Activated CD8-positive, alpha-beta memory T cell treated with anti-CD3 and anti-CD28 coated beads for 1 hour (primary cell): ENCODE measurements at places on chromosomes 6 and 20.

GRCh38 chr6:26141378-26141904, 54.2 kb downstream of the HFE start:
- DNase-seq, result no peak

- DNase-seq, result no peak
Measured at GRCh38 chr6:116011520-116011919, 49.2 kb downstream of the FRK start.

DNA sequence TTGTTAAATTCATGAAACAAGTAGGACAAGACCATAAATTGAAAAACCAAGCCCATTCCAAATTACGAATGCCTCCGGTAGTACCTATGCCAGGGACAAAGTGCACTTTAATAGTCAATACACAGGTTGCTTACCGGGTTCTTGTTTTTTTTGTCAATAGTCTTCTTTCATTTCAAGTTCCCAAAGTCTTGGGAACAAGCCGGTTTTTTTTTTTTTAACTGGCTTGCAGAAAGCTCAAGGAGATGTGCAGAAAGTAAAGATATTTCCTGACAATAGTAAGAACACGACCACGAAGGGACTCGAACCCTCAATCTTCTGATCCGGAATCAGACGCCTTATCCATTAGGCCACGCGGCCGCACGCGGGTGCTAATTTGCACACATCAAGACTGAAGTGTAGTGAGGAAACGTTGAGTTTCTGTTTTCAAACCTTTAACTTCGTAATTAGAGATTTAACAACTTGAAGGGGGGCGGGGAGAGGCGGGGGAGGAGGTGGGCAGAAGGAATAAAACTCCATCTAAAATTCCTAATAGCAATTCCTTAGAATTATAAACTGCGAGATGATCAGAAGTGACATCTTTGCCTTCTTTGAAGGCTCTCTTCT, 181.0 kb downstream of the TRIM27 start:
- DNase-seq, result no peak

DNA sequence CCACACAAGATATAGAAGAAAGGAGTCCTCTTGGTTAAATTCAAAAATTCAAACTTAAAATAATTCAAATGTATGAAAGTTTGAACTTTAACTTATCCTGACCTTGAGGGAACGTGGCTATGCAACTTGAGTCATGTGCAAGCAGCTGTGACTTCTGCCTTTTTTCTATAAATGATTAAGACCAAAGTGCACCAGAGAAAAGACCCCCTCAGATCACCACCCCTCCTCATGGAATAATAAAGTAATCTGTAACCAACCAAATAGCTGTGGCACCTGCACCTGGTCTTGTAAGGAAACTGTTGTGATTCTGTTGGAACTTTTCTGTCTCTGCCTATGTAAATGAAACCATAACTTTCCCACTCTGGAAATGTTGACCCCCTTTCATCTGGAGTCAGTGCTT, 141.1 kb upstream of the GGTLC1 start:
- no peak for DNase-seq

DNA sequence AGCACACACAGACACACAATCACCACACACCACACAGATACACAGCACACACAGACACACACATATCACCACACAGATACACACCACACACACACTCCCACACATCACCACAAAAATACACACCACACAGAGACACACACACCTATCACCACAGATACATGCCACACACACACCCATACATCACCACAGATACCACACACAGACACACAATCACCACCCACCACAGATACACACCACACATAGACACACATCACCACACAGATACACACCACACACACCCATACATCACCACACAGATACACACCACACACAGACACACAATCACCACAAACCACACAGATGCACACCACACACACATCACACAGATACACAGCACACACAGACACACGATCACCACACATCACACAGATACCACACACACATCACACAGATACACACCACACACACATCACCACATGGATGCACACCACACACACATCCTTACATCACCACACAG, 74.0 kb downstream of the GRM4 start:
- no peak for DNase-seq

GRCh38 chr6:133447924-133448323, 206.8 kb downstream of the EYA4 start:
- no peak for DNase-seq

DNA sequence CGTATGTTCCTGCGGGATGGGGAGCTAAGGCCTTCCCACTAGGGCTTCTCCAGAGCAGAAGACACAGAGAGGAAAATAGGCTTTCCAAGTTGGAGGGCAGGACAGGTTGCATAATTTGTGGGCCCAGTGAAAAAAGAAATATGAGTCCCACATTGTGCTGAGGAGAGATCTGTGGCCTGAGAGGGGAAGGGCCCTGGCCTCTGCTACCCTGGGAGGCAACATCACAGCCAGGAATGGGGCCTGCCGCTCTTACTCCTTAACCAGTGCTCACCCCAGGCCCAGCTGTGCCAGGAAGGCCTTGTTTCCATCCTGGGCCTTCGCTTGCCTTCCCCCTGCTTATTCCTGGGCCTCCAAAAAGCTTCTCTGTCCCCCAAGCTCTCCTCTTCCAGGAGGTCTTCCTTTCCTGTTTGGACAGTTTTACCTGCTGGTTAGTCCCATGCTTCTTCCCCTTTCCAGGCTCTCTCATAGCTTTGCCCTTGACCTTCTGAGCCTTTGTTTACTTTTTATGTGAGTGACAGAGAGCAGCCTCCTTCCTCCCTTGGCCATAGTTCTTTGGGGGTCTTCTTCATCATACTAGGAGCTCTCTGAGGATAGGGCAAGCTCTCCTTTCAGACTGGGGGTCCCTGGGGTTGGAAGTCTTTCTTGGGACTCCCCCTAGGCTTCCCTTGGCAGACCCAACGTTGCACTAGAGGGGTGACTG, 26.2 kb upstream of the VEGFA start:
- DNase-seq, result no peak

DNA sequence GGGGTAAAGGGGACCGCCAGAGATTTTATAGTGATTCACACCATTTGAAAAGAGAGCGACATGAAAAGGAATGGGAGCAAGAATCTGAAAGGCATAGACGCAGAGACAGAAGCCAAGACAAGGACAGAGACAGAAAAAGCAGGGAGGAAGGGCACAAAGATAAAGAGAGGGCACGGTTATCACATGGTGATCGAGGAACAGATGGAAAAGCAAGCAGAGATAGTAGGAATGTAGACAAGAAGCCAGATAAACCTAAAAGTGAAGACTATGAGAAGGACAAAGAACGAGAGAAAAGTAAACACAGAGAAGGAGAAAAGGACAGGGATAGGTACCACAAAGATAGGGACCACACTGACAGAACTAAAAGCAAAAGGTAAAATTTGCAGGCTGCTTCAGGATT, 77.7 kb downstream of the PHF3 start:
- DNase-seq, result no peak

GRCh38 chr6:110232450-110232849, 52.2 kb downstream of the CDC40 start:
- no peak for DNase-seq

- no peak for DNase-seq
Measured at GRCh38 chr6:121711472-121711871, 276.0 kb downstream of the GJA1 start.

- no peak for DNase-seq
Measured at GRCh38 chr6:56406276-56407269, 159.2 kb upstream of the COL21A1 start.

DNA sequence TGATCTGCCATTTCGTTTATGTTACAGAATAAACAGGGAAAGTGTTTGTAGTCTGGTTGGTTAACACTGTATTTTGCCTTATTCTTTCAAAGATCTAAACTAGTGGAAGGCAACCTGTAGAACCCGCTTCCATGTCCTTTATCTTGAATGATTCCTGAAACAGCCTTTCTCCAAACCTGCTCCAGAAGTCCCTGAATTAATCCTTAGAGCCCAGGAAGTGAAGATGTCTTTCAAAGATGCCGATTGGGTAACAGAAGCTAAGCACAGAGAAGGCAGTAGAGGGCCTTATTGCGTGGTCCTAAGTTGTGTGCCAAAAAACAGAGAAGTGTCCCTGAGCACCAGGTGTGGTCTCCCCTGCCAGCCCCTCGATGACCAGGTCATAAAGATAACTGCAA, 19.2 kb upstream of the ZSCAN16 start:
- DNase-seq, result no peak

DNA sequence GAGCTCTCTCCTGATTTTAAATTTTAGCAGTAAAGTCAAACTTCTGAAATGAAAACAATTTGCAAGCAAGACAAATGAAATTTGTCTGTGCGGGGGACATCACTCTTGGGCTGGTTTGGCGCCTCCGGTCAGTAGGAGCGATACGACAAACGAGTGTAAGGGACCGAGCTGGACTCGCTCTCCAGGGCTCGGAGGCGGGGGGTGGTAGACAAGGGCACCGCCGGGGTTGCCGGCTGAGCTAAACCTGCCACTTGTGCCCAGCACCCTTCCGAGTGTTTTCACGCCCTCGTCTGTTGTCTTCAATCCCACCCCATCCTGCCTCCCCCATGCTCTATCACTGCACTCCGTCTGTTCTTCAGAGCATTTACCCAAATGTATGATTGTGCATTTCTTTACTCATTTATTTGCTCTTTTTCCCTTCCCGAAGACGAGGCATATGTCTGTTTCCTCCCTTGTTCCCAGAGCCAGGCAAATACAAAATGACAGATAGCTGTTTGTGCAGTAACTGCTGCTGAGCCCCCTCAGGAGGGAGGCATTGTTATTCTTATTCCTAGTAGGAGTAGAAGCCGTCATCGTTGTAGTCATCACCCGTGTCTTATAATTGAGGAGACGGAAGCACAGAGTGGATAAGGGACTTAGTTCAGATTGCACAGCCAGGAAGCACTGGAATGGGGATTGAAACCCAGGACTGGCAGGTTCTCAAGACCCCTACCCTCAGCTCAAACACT, 62.8 kb upstream of the APCDD1L start:
- DNase-seq, result no peak

DNA sequence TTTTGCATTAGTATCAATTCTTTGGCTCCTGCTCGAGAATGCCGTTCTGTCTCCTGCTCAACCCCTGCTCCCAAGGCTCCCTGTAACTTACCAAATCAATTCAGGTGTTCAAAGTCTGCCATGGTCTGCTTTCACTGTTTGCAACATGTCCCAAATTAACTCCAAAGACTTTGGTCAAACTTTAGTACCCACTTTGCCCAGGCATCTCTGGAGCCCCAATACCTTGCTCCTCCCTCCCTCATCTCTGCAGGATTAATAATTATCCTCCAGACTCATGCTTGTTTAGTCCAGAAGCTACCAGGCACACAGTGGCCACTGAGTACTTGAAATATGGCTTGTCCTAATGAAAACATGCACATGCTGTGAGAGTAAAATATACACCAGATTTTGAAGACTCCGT, 30.2 kb downstream of the GCLC start:
- DNase-seq, result no peak

DNA sequence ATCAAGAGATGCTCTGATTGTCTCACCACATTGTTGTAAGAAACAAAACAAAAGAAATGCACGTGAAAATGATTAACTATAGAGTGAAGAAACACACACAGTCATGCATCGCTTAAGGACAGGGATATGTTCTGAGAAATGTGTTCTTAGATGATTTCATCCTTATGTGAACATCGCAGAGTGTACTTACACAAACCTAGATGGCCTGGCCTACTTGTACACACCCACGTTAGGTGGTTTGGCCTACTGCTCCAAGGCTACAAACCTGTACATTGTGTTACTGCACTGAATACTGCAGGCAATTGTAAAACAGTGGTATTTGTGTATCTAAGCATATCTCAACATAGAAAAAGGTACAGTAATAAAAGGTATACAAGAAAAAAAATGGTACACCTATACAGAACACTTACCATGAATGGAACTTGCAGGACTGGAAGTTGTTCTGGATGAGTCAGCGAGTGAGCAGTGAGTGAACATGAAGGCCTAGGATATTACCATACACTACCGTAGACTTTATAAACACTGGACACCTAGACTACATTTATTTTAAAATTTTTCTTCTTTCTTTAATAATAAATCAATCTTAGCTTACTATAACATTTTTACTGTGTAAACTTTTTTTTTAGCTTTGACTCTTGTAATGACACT, 48.6 kb downstream of the FKBP5 start:
- no peak for DNase-seq

DNA sequence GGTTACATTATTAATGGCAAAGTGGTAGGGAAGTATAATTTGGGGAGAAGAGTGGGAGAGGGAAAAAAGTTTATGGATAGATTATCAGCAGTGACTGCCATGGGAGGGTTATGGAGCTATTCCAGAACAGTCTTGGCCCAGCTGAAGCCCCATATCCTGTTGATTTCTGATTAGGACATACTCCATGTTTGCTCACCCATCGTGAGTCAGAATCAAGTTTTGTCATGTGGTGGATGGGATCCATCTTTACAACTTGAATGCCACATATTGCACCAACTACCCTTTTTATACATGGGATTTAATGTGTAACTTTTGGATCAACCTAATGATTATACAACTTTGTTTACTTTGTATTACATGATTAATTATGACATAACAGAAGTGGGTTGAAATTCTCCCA, 217.0 kb downstream of the HAO1 start:
- no peak for DNase-seq

- DNase-seq, result no peak
Measured at GRCh38 chr6:123565529-123565928, 71.2 kb downstream of the TRDN start.

DNA sequence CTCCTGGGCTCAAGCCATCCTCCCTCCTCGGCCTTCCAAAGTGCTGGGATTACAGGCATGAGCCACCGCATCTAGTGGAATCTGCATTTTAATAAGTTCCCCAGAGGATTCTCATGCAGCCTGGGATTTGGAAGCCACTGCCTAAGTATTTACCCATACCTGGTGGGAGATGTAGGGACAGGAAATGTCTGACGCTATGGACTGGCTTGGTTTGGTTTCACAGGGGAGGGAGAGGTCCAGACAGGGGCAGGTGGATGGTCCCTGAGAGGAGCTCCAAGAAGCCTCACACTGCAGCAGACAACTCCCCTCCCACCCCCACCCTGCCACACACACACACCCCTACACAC, 4.4 kb downstream of the VSTM2L start:
- DNase-seq, result no peak

DNA sequence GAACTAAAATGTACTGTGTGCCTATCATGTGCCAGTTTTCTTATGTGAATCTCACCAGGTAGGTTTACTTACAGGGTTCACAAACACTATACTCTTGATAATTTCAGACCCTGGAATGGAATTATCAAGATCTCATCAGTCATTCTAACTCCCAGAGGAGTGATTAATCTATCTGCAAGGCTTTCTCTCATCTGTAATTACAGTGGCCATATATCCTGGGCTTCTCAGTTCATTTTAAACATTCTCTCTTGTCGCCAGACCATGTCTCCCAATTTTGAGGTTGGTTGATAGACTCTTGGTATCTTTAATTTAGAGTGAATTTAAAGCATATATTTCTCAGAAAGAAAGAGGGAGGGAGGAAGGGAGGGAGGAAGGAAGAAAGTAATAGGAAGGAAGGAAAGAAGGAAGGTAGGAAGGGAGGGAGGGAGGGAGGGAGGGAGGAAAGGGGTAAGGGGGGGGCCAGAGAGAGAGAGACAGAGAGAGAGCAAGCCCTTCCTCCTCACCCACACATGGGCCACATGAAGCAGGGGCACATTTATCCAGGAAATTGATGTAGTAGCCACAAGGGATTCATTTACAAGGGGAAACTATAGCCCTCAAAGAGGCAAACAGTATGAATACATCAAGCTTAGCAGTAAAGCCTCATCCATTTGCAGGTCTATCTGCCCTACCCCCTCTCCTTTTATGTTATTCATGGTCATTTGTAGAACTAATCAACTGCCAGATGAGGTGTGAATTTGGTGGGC, 25.8 kb upstream of the NRSN1 start:
- DNase-seq, result no peak

- no peak for DNase-seq
Measured at GRCh38 chr6:78770765-78771164, 96.6 kb upstream of the IRAK1BP1 start.

GRCh38 chr6:5422321-5422915, 161.1 kb downstream of the FARS2 start:
- no peak for DNase-seq
